Left ventricle myocardium inferior (tissue), 1 donor: ENCODE measurements at places on chromosomes 3 and 15.

DNA sequence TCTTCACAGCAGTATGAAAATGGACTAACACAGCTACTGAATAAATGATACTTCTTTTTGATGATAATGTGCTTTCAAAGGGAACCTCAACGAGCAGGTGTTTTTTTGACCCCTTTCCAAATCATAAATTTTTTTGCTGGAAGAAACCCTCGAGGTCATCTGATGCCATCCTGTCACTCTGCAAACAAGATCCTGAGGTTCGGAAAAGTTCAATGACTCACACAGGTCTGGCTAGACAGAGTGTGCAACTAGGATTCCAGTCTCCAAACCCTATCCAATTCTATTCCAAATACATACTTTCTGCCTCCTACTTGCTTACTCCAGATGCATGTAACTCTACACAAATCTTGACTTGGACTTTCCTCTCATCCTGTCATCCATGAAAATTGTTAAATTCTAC is 124.7 kb downstream of the NEDD4 start:
- no peak for DNase-seq

GRCh38 chr15:75891895-75892294 is 11.8 kb upstream of the FBXO22 start:
- DNase-seq = no peak

- no peak for DNase-seq
Observed at GRCh38 chr3:112610121-112610520, 30.8 kb downstream of the CCDC80 start.

DNA sequence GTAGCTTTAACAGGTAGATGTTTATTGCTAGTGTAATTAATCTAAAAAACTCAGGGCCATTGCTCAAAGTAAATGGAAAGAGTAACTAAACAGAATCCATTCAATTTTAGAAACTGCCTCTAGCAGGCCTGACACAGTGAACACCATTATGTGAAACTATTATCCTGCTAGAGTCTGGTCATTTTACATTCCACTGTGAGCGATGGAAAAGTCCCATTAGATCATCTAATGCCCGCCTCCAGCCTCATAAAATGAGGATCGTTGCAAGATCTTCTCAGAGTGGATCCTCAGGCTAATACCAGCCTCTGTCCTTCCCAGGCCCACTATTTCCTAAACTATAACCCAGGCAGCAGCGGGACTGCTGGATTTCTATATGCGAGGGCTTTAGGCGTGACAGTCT is 107.7 kb downstream of the WDR76 start:
- DNase-seq = no peak

GRCh38 chr3:153277029-153277428 is 115.0 kb downstream of the RAP2B start:
- no peak for DNase-seq
